ENCODE measurements at places on chromosomes 3 and 15.

DNA sequence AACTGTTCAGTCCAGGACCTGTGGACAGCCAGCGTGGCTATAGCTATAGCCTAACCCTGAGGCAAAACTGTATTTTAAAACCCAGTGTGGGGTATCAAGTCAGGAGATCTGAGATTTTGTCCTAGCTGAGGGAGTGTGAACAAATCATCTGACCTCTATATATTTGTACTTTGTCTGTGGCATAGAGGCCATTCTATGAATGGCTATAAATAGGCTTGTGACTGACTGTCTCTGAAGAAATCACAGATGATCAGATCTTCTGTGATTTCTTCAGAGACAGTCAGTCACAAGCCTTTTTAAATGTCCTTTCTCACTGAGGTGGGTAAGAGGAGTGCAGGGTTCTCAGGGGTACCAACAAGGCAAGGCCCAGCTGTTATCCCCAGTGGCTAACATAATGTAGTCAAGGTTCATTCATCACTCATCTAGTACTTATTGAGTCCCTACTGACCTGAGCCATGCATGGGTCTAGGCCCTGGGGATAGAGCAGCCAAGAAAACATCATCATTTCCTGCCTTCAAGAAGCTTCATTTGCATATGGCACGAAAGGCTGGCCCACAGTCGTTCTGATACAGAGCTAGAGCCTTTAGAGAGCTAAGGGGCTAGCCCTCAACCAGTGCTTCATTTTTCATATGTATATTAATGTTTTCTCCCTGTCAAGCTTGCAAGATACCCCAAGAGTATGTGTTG is 53.3 kb downstream of the TIPARP start:
- DNase-seq, result no peak

DNA sequence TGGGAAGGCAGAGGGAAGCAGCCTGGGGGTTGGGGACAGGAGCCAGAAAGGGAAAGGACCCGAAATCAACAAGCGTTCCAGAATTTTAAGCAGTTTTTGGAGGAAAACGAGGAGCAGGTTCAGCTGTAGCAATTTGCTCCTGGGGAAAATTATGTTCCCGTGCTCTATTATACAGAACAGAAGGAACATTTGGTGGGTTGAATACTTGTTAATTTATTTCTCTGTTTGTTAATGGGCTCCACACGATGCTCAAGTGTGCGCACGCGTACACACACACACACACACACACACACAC is 149.2 kb upstream of the LINGO1 start:
- DNase-seq, result no peak

DNA sequence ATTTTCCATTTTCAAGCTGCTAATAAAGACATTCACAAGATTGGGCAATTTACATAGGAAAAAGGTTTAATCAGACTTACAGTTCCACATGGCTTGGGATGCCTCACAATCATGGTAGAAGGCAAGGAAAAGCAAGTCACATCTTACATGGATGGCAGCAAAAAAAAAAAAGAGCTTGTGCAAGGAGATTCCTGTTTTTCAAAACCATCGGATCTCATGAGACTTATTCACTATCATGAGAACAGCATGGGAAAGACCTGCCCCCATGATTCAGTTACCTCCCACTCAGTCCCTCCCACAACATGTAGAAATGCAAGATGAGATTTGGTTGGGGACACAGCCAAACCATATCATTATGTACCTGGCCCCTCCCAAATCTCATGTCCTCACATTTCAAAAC is 202.0 kb downstream of the FNDC3B start:
- no peak for DNase-seq

GRCh38 chr3:190345027-190345821 is 23.0 kb upstream of the CLDN1 start:
- DNase-seq, result peak; percentile 37

GRCh38 chr15:38867556-38867955 is 302.9 kb upstream of the RASGRP1 start:
- no peak for DNase-seq

DNA sequence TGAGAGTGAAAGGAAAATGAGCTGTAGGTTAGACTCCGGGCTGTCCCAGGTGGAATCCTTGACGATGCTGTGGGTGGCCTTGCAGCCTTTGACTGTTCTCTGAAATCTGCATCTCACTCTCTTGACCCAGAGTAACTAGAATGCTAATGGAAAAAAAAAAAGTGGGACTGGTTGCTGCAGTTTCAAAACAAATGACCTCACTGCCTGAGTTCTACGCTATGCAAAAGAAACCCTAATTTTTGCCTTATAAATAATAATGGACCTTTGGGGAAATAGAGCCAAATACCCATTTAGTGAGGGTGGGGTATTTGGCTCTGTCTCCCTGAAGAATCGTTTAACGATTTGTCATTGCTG is 309.7 kb upstream of the C2CD4B start:
- DNase-seq, result no peak

- peak; percentile 29 for DNase-seq
Observed at GRCh38 chr3:79247725-79248043, 520.1 kb downstream of the ROBO1 start.

DNA sequence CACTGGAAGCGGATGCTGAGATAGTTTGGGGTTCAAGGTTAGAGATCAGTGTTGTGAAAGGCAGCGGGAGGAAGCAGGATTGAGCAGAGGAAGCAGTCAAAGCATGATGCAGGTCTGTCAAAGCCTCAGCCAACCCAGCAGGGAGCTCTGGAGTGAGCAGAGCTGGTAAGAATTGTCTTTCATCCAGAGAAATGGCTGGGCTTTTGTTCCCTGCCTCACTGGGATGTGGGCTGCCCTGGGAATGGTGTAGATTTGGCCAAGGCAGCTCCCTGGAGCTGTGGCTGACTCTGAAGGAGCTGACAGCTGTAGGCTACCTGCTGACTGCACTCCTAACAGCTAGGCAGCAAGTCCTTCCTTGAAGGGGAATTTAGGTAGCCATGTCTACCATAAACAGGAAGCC is 61.9 kb upstream of the STXBP5L start:
- no peak for DNase-seq

DNA sequence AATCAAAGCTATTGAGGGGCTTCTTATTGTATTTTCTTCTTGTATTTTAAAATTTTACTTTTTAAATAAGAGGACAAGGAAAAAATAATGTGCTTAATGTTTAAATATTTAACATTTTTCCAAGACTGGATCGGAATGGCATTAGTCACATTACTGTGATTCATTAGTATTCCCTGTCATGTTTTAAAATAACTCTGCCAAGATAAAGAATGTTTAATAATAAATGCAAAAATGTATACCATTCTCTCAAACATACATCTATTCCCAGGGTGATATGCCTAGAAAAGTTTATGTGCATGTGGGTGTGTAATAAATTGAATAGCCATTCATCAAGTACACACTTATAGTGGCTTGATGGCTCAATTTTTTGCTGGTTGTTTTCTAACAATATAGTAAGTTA is 936.1 kb downstream of the PLOD2 start:
- no peak for DNase-seq

DNA sequence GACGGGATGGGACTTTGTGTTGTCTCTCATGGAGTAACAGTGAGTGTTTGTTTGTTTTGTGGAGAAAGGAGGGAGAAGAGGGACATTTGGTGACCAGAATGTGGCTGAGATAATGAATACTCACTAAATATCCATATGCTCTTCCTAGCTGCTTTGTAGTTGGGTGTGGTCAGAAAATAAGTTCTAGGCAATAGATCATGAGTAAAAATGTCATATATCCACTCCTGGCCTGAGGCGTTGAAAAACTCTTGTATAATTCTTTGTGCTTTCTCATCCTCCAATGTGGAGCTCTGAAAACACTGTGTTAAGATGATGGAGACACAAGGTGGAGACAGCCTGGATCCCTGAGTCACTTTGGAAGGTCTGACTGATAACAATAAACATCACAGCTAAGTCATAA is 28.0 kb upstream of the IL16 start:
- no peak for DNase-seq

GRCh38 chr15:45027220-45027619 is 4.2 kb downstream of the SORD start:
- no peak for DNase-seq

DNA sequence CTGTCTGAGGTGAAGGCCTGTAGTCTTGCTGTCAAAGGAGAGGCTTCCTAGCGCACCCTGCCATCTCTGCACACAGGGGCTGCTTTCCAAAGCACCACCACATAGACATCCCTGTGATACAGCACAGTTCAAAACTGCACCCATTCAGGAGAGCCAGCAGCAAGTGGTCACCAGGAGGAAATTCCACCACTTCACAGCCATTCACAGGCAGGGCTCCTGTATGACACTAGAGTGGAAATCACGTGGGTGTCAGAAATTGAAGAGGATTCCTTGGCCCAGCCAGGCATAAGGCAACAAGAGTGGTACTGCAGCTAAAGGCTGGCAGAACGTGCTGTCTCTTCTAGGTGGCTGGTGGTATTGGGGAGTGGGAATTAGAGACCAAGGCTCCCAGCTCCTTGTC is 102.8 kb downstream of the RFTN1 start:
- no peak for DNase-seq

DNA sequence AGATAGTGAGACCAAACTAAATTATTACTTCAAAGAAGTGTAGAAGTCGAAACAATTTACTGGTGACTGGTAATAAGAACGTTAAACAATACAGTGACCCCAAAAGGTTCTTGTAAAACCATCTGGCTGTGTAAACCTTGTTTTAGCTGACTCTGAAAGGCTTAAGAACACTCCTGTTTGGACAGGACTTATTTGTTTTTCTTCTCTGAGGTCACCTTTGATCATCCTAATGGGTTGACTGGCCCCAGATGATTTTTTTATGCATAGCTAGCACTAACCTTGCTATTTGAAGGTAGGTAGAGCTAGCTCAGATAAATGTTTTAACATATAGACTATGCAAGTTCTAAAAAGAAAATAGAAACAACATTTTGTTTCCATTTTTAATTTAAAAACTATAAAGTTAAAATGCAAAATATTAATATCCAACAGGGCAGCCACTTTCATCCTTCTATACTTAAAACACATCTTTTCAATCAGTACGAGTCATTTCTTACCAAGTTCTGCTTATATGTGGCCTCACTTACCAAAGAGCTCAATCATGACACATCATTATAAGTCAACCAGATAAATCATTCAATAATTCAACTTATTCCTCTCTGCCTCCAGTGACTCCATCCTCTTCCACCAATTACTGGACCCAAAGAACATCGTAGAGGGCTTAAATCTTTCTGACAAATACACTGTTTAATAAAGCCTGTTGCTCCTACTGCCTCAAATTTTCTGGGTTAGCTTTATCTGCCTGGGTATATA is 158.8 kb downstream of the SSR3 start:
- DNase-seq, result no peak

DNA sequence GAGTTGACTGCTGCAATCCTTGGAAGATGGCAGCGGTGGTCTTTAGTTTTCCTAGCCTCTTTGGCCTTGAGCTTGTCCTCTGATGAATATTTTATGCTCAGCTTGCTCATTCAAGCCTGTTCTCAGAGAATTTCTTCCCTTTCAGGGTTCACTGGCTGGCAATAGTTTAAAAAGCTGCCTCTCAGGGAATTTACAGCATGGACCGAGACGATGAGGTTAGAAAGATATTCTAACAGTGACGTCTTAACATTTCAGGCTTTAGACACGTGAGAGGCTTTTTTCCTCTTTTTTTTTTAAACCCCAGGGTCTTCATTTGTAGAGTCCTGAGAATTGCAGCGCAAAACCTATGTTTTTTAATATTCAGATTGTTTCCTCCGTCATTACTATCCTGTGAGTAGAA is 120.3 kb upstream of the CLSTN2 start:
- no peak for DNase-seq

- DNase-seq, result no peak
Observed at GRCh38 chr3:23175341-23176083, 27.6 kb upstream of the UBE2E2 start.

- no peak for DNase-seq
Observed at GRCh38 chr3:103308921-103309320, 874.1 kb downstream of the ZPLD1 start.

DNA sequence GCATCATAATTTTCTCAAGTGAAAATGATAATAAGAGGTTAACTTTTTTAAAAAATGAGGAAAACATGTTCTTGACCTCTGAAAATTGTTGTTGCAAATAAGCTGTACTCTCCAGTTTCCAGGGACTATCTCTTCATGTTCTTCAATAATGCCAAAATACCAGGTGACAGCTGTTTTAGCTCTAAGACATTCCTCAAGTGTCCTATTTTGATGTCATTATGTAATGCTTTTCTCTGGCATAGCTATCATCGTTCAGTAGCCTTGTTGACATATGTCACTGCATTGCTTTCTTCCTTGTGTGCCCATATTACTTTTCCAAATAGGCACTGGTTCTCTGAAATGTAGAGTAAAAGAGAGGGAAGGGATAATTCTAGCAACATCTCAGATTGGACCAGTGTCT is 5.7 kb upstream of the FILIP1L start:
- no peak for DNase-seq

DNA sequence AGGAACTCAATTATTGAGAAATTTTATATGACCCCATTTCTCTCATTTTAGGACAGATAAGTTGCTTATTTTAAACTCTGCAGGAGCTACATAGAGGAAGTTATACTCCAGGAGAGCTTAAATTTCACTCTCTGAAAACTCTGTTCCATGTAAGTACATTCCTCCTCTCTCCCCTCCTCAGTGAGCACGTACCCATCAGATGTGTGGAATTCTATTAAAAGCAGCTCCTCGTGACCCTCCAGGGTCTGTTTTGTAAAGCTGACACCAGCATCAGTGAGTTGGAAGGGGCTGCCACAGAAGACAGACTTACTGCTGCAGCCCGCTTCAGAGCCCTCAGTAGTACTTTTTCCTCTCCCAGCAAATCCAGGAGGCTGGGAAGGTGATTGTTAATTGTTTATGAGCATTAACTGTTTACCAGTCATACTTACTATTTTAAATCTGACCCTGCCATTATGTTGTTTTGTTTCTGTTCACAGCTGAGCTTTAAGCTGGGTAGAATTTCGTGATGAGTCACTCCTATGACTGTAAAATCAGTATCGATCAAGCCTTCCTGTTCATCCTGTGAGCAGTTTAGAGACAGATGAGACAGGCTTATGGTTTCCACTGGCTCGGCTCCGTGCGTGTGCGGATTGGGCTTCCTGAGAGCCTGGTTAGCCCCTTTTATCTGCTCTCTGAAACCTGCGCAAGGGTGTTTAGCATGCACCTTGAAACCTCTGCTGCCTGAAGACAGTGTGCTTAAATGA is 20.4 kb downstream of the IGF1R start:
- DNase-seq, result no peak

DNA sequence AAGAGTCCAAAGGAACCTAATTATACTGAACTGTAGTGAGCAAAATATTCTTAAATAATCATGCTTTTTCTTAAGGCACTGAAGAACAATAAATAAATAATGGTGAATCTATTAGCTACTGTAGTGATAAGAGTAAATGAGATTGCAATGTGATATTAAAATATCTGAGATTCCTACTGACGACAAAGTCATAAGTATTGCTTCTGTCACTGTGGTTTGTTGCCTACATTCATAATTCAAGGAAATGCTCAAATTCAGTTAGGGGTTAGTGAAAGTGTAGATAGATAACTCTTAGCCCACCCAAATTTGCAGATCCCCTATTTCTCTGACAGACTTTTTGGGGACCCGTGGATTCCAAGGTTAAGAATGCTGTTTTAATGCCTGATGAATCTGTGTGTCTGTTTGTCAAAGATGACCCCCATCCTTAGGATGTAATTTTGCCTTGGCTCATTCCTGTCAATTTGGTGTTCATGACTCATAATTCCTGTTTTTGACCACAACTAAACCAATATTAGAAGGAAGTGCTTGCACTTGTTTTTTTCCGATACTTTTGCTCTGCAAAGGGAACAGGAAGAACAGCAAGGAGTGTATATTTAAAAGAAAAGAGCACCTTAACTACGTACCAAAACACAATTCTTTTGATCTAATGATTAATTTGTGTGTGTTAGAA is 86.7 kb downstream of the MAGI1 start:
- DNase-seq, result no peak

- DNase-seq, result no peak
Observed at GRCh38 chr15:59063042-59063441, 41.9 kb upstream of the CCNB2 start.

GRCh38 chr3:44232407-44232806 is 9.3 kb upstream of the TOPAZ1 start:
- no peak for DNase-seq
